Omental fat pad (tissue), 4 donors: ENCODE measurements at places on chromosomes 16 and 17.

DNA sequence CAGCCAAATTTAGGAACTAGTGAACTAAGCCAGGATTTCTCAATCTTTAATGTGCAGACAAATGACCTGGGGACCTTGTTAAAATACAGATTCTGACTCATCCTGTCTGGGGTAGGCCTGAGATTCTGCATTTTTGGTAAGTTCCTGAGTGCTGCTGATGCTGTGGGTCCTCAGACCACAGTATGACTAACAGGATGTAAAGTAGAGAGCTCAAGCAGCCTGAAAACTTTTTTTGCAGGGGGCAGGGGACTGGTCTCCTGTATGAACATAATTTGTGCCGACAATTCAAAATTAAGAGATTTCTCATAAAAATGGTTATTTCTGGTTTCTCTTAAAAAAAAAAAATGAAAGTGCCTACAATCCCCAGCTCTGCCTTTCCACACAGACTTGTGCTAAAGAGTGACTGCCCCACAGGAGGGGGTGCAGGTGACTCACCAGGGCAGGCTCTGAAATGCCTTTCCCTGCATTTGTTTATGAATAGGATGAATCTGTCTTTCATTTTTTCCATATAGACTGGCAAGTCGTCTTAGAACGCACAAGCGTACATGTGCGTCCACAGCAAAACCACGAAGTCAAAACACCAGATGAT, 271.5 kb downstream of the PHKB start:
- no peak for DNase-seq

DNA sequence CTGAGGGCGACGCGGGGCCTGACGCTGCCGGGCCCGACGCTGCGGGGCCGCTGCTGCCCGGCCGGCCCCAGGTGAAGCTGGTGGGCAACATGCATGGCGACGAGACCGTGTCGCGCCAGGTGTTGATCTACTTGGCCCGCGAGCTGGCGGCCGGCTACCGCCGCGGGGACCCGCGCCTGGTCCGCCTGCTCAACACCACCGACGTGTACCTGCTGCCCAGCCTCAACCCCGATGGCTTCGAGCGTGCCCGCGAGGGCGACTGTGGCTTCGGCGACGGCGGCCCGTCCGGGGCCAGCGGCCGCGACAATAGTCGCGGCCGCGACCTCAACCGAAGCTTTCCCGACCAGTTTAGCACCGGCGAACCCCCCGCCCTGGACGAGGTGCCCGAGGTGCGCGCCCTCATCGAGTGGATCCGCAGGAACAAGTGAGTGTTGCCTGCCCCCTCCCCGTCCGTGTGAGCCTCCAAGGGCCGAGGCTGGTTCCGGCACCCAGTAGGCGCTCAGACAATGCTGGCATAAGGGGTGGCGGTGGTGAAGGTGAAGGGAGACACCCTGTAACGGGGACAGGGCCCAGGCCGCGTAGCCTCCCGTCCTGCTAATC, 676 bp downstream of the CPD start:
- no peak for DNase-seq

DNA sequence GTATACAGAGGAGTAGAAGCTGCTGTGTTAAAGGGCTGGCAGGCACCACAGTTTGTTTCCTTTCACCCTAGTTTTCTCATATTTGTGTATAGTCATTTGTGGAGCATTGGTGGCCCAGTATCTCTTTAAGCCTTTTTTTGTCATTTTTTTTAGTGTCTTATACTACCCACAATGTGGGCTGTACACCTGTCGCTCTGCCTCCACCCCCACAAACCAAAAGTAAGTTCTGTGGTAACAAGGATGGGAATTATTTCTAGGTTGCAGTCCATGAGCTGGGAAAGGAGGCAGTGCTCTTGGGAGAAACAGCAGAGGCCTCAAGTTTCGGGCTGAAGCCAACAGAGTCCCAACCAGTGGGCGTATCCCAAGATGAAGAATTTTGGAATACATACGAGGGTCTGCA, 6.2 kb downstream of the ZNF75A start:
- DNase-seq, result no peak

GRCh38 chr16:68538880-68539701, at the start of gene ZFP90:
ZFP90 (plus strand) TSS chr16:68539291; CDS start chr16:68539793, 502 bp downstream.
- DNase-seq, result peak; percentile 70

GRCh38 chr16:11992008-11992584, 15.6 kb downstream of the SNX29 start:
- DNase-seq, result no peak

DNA sequence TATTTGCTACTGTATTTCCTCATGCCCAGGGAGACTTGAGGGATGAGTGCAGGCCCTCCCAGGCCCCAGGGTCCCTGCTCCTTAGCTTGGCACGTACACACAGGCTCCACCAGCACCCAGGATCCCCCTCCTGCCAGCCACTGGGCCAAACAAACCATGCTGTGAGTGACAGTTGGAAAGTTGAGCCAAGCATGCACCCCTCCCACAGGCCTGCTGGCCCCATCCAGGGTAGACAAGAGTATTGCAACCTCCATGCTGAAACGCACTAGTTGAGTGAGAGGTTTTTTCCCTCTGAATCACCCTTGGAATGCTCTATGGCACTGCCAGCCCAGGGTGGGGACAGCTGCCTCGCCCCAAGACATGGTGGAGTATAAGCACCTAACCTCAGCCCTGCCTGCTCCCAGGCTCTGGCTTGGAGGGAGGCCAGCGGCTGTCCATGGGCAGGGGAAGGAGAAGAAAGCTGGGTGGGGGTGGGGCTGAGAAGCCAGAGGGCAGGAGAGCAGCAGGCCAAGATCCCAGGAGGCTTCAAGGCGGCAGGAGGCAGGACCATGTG, 49.6 kb downstream of the PITPNM3 start:
- no peak for DNase-seq

DNA sequence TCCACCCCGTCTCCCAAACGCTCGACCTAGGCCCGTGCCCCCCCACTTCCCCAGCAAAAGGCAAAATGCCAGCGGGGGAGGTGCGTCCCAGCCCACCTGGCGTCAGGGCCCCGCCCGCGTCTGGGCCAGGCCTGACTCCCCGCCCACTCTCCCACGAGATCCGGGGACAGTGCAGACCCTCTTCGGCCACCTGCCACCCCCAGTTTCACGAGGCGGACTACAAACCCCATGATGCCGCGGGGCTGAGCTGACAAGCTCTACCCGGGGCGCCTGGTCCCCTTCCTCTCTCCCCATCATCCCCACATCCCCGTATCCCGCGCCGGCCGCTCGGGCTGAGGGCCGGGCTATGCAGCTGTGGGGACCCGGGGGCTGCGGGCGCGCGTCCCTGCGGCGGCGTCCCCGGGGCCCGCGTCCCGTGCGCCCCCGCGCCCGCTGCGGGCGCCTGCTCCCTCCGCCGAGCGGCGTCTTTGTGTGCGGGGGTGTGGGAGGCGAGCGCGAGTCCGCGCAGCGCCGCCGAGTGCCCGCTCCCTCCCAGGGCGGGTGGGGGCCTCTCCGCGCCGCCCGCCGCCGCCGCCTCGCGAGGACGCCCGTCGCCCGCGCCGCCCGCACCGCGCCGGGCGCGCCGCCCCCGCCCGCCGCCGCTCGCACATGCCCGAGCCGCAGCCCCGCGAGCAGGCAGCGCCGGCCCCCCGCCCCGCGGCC, at the start of gene ANKRD13B:
Gene ANKRD13B, plus strand, starts transcription at position 283 of the 702 bp plus-strand sequence. CDS start 490 bp downstream, outside the sequence.
- no peak for DNase-seq

DNA sequence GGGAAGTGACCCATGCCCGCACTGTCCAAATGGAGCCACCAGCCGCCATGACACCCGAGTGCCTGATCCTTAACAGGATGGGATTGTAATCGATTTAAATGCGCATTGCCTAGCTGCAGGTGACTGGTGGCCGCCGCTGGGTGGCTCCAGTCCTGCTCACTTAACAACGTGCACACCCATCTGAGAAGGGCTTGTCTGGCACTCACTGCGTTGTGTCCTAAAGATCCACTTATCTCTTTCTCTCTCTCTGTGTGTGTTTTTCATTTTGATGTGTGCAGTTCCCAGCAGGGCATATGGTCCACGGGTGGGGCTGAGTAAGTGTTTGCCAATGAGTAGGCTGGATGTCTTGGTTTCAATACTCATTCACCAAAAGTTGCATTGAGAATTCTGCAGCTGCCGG, 80.6 kb downstream of the IRF8 start:
- DNase-seq, result no peak

GRCh38 chr17:42065201-42065600, 14.8 kb upstream of the C17orf113 start:
- DNase-seq, result no peak

DNA sequence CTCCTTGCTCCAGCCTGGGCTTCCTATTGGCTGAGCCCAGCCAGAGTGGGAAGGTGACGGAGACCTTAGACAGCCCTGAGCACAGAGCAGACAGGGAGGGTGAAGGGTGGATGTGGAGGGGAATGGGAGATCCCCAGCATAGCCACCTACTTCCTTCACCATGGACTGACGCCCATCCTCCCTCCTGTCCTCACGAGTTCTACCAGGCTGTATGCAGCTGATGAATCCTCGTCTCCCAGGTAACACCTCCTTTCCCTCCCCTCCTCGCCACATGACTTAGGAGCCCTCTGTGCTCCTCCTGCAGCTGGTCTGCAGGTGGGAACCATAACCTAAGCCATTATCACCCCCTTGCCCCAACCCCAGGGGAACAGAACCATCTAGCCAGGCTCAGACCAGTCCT, 9.0 kb upstream of the CRHR1 start:
- DNase-seq, result no peak

DNA sequence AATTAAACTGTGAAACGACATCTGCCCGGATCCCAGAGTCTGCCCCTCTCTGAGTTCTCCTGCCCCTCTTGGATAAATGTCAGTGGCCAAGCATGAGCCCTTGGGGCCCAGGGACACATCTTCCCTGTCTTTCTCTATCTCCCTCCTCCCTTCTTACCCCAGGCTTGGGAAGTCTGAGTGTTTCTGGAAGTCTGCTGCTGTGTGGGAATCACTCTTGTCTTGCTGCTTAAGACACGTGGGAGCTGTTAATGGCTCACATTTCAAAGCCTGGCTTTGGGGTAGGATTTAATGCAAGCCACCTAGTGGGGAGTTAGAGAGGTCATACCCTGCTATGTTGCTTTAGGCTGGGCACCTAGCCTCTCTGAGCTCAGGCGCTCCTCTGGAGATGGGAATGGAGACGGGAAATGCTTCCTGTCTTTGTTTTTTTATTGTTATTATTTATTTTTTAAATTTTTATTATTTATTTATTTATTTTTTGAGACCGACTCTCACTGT, 218.5 kb upstream of the CIBAR2 start:
- no peak for DNase-seq

DNA sequence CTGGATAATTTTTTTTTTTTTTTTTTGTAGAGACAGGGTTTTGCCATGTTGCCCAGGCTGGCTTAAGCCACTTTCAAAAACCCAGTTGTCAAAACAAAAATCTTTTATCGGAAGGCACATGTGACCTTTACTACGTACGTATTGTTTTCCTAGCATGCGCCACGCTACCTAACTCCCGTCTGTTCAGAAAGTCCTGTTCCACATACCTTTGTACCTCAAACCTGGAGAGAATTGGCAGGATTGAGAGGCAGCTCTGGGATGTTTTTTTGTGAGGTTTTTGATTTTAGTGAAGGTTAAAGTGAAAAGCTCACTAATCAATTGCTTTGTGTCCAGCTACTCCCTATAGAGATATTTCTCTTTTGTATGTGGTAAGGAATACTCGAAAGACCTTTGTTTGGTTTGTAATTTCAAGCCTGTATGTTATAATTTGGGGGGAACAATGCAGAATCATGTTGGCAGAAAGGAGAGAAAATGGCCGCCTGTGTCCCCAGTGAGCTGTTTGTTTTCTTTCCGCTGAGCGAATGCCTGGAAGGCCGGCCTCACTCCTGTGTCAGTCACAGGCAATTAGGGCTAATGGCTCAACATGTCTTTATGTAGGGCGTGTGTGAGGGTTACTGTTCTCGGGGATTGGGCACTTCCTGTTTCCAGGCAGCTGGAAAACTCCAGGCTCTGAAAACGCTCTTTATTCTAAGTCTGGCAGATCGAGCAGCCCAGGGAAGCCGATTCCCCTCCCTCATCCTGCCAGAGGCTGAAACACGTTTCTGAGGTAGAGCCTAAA, 60.8 kb upstream of the CLEC18A start:
- DNase-seq, result no peak

GRCh38 chr16:54817432-54817831, 113.2 kb upstream of the IRX5 start:
- no peak for DNase-seq

GRCh38 chr17:65154770-65155589, 17.8 kb downstream of the RGS9 start:
- no peak for DNase-seq
